ENCODE measurements at places on chromosomes 11 and 22.

DNA sequence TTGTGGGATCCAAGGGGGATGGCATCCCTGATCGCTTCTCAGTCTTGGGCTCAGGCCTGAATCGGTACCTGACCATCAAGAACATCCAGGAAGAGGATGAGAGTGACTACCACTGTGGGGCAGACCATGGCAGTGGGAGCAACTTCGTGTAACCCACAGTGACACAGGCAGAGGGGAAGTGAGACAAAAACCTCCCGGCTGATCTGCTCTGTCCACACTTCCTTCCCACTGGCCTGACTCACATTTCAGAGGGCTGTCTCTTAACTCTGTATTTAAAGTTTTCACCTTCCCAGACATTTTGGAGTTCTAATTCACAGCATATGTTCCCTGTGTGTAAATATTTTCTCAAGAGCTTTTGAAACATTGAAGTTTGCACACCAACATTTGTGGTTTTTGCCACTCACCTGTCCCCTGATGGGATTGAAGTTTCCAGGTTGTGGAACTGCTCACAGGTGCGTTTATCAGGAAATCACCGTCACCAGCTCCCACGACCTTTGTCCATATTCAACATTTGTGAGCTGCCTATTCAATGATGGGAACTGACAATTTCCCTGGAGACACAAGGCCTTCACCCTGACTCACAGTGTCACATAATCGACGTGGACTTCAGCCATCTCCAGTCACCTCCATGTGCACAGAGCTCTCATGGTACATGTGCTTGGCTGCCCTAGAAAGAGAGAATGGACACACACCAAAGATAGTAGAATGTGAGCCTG is 99.2 kb downstream of the VPREB1 start:
- DNase-seq: no peak

- no peak for DNase-seq
Measured at GRCh38 chr11:10633261-10633660, 60.3 kb downstream of the IRAG1 start.

GRCh38 chr22:37552524-37553163 is 7.6 kb upstream of the CDC42EP1 start:
- no peak for DNase-seq

- peak; percentile 58 for DNase-seq
Measured at GRCh38 chr11:363948-364761, 5.1 kb upstream of the B4GALNT4 start.

- DNase-seq: no peak
Measured at GRCh38 chr11:56558574-56558973, 15.5 kb upstream of the OR5M11 start.
